ENCODE measurements at places on chromosomes 5 and 9.

DNA sequence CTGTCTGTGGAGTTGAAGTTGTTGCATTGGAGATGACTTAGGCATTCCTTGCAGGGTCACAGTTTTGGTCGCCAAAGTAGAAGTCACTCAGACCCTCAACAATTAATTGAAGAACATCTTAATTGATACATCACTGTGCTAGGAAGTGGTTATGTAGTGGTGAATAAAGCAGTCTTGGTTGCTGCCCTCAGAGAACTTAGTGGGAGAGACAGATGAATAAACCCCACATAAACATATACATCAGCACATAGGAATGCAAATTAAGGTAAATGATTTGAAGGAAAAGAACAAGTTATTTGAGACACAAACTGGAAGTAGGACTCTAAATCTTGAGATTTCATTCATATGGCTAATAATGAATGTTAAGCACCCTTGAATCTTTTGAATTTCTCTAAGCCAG, 25.7 kb downstream of the FAM174A start:
- no peak for DNase-seq

DNA sequence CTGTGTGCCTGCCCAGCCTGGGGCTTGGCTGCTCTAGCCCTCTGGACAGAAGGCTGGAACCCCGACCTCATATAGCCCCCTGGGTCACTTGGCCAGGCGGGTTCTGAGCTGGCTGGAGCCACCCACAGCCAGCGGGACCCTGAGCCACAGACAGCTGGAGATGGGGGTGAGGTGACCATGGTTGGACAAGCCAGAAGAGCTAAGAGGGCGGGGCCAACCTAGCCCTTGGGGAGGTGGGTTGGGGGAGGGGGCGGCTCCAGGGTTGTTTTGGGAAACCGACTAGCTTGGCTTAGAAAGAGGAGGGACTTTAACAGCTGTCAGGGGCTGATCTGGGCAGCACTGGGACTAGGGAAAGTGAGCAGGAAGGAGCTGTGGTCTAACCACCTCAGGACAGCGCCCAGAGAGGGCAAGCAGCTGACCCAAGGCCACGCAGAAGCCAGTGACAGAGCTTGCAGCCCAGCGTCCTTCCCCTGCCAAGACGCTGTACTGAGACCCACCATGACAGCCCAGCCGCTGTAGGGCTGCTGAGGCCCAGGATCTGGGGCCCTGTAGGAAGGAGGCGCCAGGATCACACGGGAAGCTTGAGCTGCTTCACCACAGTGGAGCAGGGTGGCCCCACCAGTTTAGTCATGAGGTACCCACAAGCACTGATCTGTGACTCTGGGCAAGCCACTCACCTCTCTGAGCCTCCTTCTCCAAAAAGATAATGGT, 2.2 kb downstream of the AIF1L start:
- no peak for DNase-seq

GRCh38 chr5:64347309-64347708, 158.5 kb upstream of the RGS7BP start:
- DNase-seq: no peak

- DNase-seq: no peak
These were observed 78.3 kb downstream of the TSSK1B start for GRCh38 chr5:113356487-113356886.

DNA sequence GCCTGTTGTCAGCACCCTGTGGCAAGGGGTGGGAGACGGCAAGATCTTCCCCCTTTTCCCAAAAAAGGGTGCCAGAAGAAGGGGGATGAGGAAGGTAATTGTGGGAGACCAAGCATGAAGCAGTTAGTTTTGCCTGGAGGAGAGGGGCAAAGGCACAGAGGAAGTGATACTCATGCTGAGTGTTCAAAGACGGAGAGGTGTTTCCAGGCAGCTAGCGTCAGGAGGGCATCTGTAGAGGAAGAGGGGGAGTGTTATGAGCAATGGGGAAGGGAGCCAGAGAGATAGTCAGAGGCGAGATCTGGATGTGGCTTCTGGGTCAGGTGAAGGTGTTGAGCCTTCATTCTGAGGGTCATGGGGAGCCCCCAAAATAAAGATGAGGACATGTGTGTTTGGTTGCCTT, 26.9 kb upstream of the ADAM19 start:
- DNase-seq: no peak

DNA sequence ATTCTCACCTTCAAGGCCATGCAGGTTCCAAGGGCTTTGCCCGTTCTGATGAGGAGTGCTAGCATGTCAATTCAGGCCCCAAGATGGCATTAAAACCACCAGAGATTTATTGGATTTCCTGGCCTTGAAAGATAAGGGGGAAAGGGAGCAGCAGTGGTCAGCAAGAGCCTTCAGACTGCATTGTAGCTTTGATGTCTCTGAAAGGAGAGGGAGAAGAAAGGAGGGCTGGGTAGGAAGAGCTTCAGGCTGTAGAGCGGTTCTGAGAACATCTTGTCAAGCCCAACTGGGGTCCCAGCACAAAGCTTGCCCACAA, 41.8 kb upstream of the FGF1 start:
- DNase-seq: no peak

- DNase-seq: no peak
These were observed 108.9 kb upstream of the POU5F2 start for GRCh38 chr5:93850311-93850710.

DNA sequence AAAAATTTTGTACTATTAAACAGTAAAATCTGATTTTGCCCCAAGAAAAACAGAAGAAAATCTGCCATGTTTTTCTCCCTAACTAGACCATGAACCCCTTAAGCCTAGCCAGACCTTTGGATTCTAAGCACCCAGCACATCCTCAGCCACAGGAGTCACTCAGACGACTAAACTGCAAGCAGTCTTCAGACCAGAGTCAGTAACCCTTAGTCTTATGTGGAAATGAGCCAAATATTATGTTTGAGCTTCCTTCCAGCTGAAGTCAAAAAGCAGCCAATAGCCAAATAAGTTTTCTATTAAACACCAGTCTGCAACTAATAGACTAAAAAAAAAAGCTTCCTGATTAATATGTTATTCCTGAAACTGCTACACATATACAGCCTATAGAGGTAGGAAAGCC, 47.4 kb downstream of the GOLPH3 start:
- DNase-seq: no peak

GRCh38 chr9:22142671-22143070, 133.6 kb upstream of the CDKN2B start:
- no peak for DNase-seq

GRCh38 chr5:128101676-128102075, 18.1 kb downstream of the SLC12A2 start:
- DNase-seq: no peak

DNA sequence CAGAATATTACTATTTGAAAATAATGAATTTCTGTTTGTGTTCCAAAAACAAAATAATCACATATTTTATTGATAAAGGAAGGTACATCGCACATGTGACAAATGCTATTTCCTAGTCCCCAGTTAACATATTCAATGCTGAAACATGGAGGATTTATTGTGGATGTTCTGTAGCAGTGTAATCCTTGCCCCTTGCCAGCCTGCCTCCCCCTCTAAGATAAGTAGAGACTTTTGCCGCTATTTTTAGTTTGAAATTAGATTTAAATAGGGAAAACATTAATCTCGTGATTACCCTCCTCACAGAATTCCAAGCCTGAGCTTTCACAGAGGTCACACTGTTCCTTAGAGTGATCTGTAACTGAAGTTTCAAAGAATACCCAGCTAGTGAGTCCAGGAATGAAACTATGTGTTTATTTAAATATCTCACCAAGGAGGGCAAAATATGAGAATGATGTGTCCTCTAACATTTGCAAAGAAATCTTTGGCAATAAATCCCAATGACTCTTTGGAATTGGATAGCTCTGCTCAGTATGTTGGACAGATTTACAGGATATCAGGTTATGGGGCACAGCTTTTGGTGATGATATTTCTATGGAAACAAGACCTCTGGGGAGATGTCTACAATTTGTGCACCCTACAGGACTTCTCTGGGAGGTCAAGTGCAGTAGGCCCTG, 17.3 kb downstream of the CTXN3 start:
- DNase-seq: no peak

Data from cortex of kidney (tissue), 1 donor.